Transverse colon (tissue), 4 donors: ENCODE measurements at places on chromosomes 7 and 10.

DNA sequence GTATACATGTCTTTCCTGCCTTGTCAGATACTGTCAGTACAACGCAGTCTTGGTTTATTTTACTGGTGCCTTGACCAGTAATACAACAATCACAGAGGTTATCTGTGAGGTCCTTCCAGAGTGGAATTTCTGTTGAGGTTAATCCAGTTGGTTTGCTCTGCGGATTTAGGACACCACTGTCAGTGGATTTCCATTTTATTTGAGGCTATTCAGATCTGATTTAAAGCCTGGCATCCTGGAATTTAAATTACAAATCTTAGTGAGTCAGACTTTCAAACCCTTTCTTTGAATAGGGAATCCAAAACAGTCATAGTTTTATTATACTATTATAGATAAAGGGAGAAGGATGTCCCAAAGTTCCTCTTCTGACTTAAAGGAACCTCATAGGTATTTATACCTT lies 40.5 kb downstream of the ANLN start:
- no peak for DNase-seq

- no peak for DNase-seq
Observed at GRCh38 chr10:99743841-99744240, 11.8 kb downstream of the CUTC start.

DNA sequence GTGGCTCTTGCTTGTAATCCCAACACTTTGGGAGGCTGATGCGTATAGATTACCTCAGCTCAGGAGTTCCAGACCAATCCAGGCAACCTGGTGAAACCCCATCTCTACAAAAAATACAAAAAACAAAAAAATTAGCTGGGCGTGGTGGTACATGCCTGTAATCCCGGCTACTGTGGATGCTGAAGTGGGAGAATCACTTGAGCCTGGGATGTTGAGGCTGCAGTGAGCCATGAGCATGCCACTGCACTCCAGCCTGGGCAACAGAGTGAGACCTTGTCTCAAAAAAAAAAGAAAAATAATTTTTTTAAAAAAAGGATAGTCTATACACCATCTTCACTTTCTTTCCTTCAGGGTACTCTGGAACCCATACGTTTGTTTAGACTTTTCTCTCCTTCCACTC lies 6.2 kb downstream of the REEP3 start:
- no peak for DNase-seq

GRCh38 chr10:30330497-30331168 lies 18.4 kb downstream of the MTPAP start:
- DNase-seq = no peak

GRCh38 chr7:155702616-155703015 lies 58.2 kb downstream of the RBM33 start:
- no peak for DNase-seq

- DNase-seq = no peak
Observed at GRCh38 chr7:2384354-2385243, 18.8 kb upstream of the CHST12 start.

GRCh38 chr10:27710014-27710413 lies 35.6 kb downstream of the MKX start:
- DNase-seq = no peak

- peak; percentile 28 for DNase-seq
Observed at GRCh38 chr7:117014673-117015133, 61.4 kb downstream of the ST7 start.

GRCh38 chr7:28314841-28315240 lies 97.5 kb upstream of the CREB5 start:
- DNase-seq = no peak

DNA sequence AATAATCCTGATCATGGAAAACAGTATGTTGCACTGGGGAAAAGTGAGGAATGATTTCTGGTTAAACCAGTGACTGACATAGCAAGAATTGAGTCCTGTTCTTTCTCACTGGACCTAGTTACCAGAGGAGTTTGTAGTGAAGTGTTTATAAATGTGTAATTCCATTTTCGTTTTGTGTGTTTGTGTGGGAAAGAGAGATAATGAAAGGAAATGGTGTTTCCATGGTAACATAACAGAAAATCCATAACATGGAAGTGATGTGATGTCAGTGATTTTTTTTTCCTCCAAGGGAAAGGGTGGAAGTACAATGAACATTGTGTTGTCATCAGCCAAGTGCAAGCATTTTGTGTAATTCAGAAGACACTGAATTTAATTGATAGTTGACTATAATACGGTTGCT lies 283.9 kb downstream of the PLXDC2 start:
- DNase-seq = no peak

- DNase-seq = no peak
Observed at GRCh38 chr10:34058845-34059614, 724.6 kb upstream of the NRP1 start.

DNA sequence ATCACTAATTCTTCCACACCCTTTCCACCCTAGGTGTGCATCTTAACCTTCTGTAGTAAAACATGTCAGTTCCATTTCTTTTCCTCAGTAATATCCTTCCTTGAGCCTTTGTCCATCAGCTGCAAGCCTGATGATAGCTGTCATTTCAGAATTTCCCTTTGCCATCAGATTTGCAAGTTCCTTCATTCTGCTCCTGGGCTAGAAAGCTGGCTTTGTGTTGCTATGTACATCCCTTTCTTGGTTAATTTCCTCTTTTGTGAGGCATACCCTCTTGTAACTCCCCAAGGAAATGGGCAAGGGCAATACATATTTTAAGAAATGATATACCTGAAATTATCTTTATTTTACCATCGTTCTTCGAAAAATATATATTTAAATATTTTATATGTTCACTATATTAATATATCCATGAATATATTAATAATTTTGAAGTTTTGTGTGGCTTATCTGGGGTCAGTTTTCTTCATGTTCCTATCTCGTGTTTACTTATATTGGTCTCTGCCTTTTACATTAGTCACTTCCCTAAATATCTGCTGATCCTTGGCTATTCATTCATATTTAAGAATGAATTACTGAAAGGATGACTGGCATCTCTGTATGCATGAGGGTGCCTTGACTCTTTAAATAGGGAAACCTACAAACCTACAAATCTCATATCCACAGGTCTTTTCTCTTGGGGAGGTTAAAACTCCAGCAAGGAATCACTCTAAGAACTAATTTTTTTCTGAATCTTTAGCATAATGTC lies 143.8 kb downstream of the ZNF22 start:
- no peak for DNase-seq

GRCh38 chr7:151560243-151560642 lies 40.5 kb upstream of the RHEB start:
- no peak for DNase-seq

DNA sequence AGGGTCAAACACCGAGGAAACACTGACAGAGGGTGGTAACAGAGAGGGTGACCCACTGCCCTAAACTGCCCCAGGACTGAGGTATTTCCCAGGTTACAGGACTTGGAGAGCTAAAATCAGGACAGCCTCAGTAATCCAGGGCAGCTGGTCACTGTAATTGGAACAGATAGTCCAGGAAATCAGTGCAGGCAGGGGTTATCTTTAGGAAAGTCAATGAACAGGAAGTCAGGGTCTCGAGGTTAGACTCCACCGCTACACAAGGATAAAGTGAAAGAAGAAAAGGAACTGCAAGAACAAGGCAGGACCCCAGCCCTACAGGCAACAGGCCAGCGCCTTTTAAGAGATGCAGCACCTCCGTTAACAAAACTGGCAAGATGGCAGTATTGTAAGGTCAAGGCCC lies 61.1 kb downstream of the CAV1 start:
- no peak for DNase-seq

GRCh38 chr7:92778972-92779371 lies 57.4 kb downstream of the CDK6 start:
- DNase-seq = peak; percentile 30

DNA sequence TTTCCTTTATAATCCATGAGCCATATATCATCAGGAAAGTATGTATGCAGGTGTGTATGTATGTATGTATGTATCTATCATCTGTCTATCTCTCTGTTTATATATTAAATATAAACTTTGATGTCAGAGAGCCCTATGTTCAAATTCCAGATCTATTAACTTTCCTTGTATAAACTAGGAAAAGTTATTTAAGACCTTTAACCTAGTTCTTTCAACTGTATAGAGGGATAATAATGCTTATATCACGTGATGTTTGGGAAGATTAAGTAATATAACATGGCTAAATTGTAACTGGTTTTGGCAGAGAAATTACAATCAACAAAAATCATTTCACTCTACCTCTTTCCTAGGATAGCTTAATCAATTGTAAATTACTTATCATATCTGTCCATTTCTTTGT lies 628.3 kb upstream of the IGFBP3 start:
- DNase-seq = no peak

DNA sequence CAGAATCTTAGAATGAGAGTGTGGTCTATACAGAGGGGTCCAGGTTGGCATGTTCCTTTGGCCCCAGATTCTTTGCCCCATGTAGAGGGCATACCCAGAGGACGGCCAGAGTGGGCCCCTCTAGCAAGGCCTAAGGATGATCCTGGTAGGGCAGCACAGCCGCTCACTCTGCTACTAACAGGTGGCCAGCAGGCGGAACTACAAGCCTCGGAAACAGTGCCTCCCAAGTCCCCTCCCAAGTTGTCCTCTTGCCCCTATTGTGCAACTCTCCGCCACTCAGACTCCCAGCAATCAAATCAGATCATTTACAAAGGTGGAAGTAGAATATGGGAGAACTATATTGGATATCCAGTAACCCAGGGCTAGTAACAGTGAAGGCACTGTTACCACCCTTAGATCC lies 107.4 kb downstream of the STRA8 start:
- DNase-seq = peak; percentile 76

DNA sequence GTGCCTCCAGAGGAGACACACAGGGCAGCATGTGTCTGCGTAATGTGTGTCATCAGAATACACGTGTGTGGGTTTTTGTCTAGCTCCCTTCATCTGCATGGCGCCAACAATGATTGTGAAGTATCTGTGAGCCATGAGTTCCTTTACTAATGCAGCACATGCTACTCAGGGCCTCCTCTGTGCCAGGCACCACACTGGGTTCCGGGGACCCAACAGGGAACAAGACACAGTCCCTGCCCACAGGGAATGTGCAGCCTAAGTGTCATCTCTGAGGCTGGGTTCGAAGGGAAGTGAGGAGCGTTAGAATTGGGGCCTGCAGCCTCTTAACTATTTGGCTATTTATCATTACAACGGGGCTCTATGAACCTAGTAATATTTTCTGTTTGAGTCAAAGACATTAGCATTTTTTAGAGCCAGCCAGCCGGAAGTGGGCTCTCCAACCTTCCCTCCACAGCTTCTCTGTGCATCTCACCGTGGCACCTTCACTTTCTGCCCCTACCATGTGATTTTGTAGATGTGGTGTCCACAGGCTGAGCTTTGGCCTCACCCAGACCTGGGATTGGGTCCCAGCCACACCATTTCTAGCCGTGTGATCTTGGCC lies 43.9 kb upstream of the SRGN start:
- DNase-seq = no peak

DNA sequence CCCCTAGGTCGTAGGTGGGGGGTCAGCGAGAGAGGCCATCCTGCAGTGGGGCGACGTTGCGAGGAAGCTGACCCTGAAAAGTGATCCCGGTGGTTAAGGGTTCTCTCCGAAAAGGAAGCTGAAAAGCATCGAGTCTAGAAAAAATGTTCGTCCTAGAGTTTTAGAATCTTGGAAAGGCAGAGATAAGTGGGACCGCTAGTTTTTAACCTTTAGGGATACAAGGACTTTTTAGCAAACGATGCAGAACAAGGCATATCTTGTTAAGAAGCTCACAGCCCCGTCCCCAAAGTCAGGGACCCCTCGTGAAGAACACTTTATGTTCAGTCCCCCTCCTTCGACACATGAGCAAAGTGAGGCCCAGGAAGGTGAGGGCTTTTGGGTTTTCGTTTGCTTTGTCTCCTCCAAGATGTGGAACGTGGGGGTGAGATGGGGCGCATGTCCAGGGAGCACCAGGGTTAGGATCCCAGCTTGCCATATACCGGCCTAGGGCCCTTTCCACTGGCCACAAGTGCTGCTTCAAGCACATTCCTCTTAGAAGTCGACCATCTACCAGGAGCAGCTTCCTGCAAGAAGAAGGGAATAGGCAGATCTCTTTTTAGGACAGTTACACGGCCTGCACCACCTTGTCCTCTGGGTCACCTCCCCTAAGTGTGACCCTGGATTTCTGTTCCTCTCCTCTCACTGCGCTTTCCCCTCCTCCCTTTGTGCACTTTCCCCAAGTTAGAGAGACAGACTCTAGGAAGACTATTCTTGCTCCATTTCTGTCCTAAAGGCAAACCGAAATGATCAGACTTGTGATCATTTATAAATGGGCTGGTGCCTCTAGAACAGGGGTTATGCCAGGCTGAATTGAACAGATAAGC lies 969 bp downstream of the SLC35G1 start:
- no peak for DNase-seq

DNA sequence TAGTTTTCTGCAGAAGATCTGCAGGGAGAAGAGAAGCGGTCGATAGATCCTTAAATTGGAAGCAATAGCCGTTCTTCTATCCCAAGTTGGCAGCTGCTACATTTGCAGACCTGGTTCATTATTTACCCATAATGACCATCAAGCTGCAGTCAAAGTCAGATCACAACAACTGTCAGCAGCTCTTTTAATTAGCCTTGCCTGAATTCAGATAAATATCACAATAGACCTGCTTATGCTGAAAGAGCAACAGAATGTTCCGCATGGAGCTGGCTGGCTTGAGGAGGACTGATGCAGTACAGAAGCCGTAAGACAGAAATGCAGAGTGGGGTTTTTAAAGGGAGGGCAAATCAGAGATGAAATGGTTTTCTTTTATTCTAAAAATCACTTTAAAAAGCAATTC lies 109.4 kb downstream of the HIBADH start:
- no peak for DNase-seq

DNA sequence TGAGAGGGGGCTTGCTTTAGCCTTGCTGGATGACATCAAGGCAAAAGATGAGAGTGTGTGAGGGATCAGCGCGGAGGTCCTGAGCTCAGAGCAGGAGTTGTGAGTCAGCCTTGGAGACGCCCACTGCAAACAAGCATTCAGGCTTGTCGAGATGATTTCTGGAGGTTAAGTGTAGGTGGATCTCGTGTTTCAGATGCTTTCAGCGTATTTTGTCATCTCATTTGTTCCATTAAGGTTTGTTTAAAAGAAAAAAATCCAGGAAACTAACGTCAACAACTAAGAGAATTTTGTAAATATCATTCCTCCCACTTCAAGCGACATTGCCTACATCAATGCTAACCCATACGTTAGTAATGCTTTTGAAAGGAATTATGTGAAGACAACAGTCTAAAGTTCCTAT lies 715.4 kb upstream of the NRP1 start:
- DNase-seq = no peak

DNA sequence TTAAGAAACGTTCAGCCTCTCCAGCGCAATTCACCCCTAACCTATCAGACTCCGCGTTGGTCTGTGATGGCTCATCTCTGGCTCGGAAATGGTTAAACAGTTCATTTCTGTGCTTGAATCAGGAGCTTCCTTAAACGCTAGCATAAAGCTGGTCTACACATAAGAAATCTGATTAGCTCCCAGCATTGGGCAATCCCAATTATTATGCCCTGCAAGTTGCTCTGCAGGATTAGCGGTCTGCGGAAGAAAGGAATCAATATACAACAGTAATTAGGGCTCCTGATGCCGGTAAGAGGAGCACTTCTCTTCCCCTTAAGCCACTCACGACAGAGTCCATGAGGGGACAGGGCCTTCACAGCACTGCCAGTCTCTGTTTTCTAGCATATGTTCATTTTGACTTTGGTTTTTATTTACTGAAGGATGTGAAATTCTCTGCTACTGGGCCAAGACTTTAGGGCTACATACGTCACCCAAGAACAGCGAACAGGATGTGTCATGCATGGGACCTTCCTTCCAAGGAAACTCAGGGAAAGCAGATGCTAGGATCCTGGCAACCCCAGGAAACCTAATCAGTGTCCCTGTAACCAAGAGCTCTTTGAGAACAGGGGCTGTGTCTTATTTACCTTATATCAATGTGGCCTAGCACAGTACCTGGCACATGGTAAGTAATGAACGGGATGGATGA lies 324.4 kb downstream of the KCNMA1 start:
- no peak for DNase-seq
